ENCODE measurements at places on chromosomes 5 and 9.

- no peak for DNase-seq
Observed at GRCh38 chr9:13863112-13863511, 450.8 kb downstream of the NFIB start.

GRCh38 chr5:134118212-134118835 lies 3.8 kb downstream of the TCF7 start:
- DNase-seq, result no peak

DNA sequence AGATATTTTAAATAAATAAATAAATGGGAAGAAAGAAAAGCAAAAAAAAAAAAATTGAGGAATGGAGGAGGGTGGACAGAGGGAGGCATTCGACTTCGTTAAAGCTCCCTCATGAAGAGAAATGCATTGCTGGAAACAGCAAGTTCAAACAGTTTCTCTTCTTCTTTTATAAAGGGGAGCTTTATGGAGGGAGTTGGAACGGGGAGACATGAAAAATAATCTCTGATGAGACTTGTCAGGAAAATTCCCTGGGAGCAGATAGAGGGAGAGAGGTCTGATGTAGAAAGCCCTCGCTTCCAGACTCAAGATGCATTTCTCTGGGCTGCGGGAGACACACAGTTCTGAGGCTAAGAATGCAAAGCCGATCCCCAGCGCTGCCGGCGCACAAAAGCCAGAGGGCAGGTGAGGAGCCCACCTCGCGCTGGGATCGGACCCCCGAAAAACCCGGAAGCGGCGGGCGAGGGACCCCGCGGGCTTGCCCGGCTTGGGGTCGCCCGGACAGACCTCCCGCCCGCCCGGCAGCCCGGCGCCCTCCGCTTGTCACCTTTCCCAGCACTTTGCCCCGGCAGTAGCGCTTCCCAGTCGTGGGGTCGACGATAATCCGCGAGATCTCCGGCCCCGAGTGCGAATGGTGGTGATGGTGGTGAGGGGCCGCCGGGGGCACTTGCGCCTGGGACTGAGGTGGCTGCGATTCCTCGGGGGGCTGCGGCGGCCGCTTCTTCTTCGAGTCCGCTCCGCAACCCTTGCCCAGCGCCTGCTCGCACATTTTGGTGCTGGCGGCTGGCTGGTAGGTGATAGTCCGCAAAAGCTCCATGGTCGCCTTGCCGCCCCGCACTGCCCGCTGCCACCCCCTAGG lies 512 bp downstream of the PLK2 start:
- DNase-seq, result no peak

- no peak for DNase-seq
Observed at GRCh38 chr5:132658381-132659302, 669 bp downstream of the IL13 start.

DNA sequence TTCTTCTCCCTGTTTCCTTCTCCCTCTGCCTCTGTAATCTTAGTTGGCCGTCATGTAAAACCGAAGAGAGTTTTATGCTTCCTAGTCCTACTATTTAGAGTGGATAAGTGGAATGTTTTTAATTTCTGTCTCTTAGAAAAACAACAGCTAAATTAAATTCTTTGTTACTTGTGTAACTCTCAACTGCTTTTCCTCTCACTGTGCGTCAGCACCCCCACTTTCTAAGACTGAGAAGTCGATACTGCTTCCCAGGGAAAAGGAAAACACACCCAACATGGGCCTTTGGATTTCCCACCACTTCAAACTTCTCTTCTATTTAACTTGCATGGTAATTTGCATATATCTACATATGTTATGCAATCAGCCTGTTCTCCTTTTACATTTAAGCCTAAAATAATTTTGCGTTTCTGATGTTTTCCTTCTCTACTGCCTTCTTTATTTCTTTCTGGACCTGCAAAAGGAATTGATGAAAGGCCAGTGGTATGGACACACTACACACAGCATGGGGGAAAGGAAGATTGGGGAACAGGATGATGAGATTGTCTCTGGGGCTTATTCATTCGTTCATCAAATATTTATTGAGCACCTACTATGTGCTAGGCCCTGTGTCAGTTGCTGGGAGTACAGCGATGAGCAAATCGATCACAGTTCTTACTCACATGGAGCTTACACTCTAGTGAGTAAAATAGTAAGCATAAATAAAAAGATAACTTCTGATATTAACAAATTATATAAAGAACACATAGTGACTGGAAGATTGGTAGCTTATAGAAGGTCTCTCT lies 52.5 kb upstream of the CTNNA1 start:
- no peak for DNase-seq

- DNase-seq, result no peak
Observed at GRCh38 chr5:159449925-159450324, 119.6 kb upstream of the IL12B start.
